Activated T-helper 17 cell treated with anti-CD3 and anti-CD28 coated beads, Interleukin-2, amount 50 U/mL, for 72 hours (primary cell): ENCODE measurements at places on chromosomes 13 and 19.
A peak's percentile ranks its signal among the peaks of the same experiment; 100 is the strongest.

DNA sequence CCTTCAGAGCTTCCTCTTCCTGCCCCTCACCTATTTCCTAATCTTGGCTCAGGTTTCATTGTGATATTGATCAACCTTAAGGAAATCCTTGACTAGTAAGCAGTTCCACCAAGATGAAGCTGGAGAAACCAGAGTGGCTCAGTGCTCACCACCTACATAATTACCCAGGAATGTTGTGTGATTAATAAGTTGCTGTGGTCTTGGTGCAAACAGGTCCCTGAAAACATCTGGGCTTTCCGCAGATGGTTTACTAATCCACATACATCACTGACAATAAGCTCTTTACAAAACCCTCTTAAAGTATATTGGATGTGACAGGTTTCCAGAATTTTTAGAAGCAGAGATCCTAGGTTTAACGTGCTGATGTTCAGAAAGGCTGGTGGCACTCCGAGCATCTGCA is 8.6 kb upstream of the SERP2 start:
- ATAC-seq, result no peak

GRCh38 chr19:30222992-30223865 is 149.0 kb upstream of the ZNF536 start:
- ATAC-seq, result no peak

DNA sequence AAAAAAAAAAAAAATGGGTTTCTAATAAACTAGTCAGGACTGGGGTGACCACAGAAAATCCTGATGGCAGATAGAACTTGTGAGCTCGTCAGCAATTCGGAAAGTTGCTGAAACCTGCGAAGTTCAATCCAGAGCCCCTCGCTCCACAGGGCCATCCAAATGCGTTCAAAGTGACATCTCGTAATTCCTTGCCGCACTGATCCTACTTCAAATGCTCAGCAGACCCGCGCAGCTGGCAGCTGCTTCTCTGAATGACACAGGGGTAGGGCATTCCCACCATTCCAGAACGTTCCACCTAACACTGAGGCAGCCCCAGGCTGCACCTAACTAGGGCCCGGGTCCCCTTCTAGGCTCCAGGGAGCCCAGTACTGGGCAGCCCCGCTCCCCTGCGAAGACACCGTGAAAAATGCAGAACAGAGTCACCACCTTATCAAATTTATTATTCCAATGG is 4.8 kb upstream of the DAPK3 start:
- no peak for ATAC-seq

GRCh38 chr13:112256716-112257494 is 119.2 kb upstream of the SPACA7 start:
- ATAC-seq, result no peak

GRCh38 chr13:73440296-73440895 is 381.6 kb downstream of the KLF5 start:
- ATAC-seq, result no peak

DNA sequence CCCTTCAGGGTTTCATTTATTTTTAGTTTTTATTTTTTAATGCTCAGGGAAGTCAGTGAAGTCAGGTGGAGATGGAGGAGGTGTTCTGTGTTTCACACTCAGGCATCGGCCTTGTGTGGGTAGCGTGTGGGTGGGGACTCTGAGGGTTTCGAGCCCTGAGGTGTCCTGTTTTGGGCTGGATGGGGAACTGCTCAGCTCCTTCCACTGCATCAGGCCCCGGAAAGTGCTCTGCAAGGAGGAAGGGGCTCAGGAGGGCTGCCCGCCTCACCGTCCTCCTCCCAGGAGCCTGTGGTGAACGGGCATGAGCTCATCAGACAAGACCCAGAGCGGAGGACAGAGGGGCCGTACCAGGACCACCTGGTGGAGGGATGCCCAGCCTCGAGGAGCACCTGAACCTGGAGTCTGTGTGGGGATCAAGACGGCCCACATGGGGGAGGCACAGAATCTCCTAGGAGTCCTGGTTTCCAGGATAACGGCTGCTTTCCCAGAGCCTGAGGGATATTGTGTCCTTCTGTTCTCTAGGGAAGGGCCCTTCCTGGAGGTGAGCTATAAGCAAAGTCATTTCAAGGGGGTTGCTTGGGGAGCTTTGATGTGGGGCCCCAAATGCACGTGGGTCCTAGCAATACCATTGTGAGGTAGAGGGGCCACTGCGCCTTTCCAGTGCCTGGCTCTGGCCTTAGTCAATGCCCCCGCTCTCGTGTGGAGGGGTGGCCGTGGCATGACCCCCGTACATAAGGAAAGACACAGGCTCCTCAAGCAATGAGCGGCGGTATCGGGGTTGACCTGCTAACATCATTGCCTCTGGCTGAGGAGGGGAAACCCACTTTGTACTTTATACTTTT is 13.5 kb upstream of the GAS6 start:
- ATAC-seq, result no peak

- ATAC-seq, result no peak
Measured at GRCh38 chr13:102856557-102856956, 10.7 kb downstream of the ERCC5 start.

GRCh38 chr13:57946361-57946760 is 314.8 kb downstream of the PCDH17 start:
- no peak for ATAC-seq

DNA sequence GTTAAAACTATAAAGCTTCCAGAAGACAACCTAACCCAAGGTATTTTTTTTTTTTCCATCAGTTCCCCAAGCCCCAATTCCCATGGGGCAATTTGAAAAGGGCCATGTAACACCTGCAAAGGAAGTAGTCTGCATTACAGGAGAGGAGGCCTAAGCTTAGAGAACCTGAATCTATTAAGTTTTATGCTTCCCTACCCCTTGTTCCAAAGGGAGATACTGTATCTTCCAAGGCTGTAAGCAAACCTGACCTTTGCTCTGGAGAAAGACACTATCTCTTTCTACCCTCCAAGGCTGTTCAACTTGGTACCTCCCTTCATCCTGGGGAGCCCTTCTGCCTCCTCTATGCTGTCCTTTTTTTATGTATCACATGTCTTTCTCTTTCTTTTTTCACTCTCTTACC is 15.0 kb downstream of the KATNAL1 start:
- ATAC-seq, result no peak

DNA sequence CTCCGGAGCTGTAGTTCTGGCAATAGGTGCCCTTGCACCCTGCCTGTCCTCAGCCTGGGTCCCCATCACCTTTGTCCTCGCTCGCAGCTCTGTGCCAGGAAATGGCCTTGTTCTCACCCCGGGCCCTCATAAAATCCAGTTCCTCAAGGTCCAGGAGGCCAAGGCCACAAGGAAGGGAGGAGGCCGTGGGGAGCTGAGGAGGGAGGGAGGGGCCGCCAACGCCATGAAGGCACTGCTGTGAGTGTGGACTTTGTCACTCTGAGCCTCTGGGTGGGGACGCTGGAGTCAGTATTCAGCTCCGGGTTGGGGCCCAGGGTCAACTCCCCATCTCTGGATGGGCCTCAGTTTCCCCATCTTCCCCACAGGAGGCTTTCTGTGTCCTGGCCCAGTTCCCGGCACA is 9.2 kb upstream of the GNA11 start:
- no peak for ATAC-seq

DNA sequence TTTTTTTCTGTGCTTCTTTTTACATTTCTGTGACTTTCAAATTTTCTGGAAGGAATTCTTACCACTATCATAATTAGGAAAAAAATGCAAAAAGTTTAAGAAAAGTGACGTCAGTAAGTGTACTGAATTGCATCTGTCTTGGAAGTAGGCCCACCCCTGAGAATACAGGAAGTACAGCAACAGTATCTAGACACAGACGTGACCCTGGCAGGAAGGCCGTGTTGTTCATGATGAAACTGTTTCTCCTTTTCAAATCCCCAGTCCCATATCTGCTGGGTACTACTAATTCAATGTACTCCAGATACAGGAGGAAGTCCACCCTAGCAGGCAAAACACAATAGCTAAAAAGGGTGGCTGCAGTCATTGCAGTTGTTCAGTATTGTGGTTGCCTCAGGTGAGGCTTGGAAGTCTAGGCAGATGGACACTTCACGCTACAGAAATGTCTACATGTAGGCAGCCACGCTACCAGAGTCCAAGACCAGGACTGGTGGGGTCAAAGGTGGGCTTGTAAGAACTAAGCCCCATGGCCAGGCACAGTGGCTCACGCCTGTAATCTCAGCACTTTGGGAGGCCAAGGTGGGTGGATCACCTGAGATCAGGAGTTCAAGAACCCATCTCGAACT is 49.6 kb upstream of the MED4 start:
- no peak for ATAC-seq

DNA sequence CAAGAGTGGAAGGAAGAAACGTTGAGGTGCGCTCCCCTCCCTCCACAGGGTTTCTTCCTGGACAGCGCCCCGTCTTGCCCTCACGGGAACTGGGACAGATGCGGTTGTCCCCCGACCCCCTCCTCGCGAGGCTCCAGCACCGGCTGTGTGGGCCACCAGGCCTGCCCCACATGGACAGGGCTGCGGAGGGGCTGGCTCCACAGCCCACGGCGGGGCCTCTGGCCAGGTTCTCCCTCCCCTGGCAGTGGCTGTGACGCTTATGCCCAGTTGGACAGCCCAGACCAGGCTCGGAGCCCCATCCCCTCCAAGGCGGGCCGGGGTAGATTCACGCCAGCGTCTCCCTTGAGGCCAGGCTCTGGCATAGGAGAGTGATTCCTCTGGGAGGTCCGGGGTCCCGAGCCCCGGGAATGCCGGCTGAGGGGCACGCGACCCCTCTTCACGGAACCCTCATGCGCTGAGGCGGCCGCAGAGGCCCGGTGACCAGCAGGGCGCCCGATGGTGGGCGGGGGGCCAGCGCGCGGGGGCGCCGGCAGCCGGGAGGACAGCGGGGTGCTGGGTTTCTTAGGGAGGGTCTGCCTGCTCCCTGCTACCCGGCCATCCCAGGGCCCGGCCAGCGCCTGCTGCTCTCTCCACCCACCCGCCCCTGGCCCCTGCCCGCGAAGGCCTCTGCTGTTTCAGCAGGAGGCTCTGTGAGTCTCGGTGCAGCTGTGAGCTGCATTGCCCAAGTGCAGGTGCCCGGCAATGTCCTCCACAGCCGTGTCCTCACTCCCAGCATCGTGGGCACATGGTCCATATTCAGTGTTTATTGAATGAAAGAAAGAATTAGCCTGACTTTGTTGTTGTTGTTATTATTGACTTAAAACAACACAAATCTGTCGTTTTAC is 20.3 kb upstream of the GAS6 start:
- no peak for ATAC-seq

- ATAC-seq, result no peak
Measured at GRCh38 chr13:109412283-109412901, 374.0 kb downstream of the IRS2 start.

DNA sequence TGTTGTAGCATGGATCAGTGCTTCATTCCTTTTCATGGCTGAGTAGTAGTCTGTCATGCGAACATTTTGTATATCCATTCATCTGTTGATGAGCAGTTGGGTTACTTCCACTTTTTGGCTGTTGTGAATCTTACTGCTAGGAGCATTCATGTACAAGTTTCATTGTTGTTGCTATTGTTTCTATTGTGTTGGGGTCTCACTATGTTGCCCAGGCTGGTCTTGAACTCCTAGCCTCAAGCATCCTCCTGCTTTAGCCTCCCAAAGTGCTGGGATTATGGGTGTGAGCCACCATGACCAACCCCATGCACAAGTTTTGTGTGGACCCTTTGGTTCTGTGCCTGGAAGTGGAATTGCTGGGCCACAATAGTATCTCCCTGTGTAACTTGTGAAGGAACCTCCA is 15.8 kb downstream of the SLC25A42 start:
- no peak for ATAC-seq

DNA sequence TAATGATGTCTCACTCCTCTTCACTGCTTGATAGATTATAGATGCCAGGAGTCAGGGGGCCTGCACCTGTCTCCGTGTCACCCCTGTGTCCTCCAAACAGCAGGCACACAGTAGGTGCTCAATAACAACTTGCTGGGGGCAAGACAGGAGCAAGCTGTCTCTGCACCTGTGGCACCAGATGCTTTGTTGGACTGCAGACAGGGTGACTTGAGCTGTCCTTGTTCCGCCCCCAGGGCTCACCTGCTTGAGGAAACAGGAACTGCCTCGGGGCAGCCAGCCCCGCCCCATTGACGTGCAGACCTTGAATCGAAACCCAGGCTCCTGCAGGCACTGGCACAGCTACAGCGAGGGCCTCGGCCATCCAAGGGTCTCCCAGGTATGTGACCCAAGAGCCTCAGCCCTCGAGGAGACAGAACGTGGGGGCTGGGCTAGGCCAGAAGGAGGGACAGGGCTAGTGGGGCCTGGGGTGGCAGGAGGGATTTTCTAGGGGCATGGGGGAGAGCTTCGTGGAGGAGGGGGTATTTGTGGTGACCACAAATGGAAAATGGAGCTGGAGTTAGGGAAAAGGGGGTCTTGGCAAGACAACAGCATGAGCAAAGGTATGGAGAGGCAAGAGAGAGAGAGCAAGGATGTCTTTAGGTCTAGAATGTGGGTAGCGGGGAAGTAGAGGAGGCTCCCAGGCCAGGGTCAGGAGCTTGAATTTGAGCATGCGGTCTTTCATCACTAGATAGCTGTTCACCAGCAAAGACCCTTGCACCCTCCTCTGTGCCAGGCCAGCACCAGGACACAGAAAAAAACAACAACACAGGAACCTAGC is at the start of gene HSH2D:
Gene HSH2D, plus strand, starts transcription at position 287 of the 817 bp plus-strand sequence. CDS start 5,066 bp downstream, outside the sequence.
- ATAC-seq, result peak; percentile 99

GRCh38 chr19:47991191-47991808 is 670 bp downstream of the BSPH1 start:
- no peak for ATAC-seq
